NAMALWA (cell line): ENCODE measurements at places on chromosomes 12 and 14.

GRCh38 chr14:99194136-99194535, 77.9 kb downstream of the BCL11B start:
- no peak for DNase-seq

GRCh38 chr14:68397371-68397811, 395.5 kb downstream of the ZFP36L1 start:
- no peak for DNase-seq

DNA sequence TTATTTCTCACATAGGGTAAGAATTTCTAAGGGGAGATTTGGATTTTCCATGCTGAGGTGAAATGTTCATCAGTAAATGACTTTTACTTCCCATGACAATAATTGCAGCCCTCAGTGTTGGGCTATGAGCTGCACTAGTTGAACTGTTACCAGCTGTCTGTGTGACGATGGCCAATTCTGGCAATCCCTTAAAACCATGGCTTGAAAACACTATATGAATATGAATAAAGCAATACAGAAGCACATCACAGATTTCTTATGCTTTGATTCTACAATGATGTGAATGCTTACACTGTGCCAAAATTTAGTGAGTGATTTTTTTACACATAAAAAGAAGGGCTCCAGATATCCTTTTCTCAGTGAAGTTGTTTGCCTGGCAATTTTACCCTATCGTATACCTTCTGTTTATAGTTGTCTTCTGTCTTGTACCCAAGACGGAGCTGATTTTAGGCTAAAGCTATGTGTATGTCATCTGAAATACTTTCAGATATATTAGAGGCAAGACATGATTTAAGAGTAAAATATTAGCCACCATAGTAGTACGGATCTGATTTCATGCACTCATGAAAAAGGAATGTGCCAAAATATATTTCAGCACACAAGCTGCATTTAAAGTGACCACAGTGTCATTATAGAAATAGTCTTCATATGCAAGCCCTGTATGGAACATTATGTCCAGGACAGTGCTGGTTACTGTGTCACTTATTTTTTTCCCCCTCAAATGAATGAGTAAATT, 52.0 kb downstream of the SLC38A4 start:
- DNase-seq, result no peak

DNA sequence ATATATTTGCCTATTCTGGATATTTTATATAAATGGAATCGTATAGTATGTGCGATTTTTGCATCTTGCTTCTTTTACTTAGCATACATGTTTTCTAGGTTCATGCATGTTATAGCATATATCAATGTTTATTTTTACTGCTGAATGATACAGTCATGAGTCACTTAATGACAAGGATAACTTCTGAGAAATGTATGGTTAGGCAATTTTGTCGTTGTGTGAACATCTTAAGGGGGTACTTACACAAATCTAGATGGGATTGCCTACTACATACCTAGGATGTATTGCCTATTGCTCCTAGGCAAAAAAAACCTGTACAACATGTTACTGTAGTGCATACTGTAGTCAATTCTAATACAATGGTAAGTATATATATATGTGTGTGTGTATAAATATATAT, 8.8 kb downstream of the USP15 start:
- DNase-seq, result no peak

DNA sequence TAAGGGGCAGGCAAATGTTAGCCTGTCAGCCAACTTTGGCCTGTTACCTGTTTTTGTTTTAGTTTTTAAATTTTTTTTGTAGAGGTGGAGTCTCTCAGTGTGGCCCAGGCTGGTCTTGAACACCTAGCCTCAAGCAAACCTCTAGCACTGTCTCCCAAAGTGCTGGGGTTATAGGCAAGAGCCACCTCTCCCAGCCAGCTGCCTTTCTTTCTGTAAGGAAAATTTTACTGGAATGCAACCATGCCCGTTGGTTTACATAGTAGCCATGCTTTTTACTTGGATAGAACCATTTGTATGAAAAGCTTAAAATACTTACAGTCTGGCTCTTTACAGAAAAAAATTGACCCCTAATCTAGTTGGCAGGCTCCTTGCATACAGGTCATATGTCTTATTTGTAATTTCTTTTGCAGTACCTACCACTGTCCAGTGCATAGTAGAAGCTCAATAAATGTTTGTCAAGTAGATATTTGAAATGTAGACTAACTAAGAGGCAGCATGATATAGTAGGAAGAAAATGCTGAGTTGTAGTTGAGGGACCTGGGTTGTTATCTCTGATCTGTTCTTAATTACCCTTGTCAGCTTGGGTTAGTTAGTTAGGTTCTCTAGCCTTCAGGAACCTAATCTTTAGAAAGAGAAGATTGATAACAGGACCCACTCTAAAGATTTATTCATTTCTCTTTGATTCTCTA, 4.7 kb downstream of the MDM2 start:
- DNase-seq, result no peak

GRCh38 chr14:99515301-99516155, 34.3 kb downstream of the CCNK start:
- no peak for DNase-seq

DNA sequence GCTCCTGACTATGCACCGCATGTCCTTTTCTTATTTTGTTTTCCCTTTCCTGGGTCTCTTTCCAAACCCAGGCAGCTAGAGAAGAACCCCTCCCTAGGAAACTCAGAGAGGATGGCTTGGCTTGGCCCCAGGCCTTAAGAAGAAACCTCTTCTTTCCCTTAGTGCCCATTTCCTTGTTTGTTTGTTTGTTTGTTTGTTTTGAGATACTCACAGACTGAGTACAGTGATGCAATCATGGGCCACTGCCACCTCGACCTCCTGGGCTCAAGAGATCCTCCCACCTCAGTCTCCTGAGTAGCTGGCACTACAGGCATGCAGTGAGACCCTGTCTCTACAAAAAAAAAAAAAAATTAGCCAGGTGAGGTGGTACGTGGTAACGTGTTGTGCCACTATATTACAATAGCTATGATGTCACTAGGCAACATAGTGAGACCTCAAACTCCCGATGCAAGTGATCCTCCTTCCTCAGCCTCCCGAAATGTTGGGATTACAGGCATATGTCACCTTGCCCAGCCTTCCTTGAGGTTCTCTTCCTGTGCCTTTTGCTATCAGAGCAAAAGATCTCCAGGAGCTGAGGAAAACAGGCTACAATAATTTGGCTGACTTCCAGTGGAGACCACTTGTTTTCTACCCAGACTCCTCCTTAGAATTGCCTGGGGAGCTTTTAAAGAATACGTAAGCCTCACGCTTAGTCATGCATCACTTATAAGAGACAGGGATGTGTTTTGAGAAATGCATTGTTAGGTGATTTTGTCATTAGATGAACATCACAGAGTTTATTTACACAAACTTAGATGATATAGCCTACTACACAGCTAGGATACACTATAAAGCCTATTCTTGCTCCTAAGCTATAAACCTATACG, 34.5 kb upstream of the LGALS3 start:
- no peak for DNase-seq

GRCh38 chr12:51814311-51815088, 34.0 kb downstream of the FIGNL2 start:
- no peak for DNase-seq

DNA sequence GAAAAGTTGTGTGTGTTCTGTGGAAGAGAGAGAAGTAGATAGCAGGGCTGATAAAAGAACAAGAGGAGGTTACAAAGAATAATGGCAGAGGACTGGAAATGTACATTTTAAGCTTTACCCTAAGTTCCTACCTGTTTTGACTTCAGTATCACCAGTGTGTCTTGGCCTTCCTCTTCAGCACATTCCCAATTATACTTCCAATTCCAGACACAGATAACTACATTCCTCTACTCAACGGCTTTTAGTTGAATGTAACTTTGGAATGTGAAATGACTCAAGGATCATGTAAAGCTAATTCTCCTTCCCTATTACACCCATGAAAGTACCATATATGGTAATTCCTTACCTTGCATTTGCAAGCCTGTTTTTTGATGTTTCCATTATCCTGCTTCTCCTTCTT, 5.0 kb downstream of the MGST1 start:
- no peak for DNase-seq

DNA sequence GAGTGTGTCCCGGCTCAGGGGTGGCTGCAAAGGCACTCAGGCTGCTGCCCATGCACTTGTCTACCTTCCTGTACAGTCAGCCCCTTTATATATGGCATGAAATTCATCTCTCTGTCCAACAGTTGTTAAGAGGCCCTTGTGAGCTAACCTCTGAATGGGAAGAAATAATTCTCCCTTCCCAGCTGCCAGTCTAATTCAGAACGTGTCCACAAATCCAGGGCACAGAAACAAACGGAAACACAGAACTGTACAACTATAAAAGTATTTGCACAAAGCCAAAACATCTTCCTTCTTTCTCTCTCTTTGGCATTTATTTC, 849 bp downstream of the KRT5 start:
- no peak for DNase-seq

- DNase-seq, result no peak
Observed at GRCh38 chr12:92757597-92758121, 54.9 kb downstream of the PLEKHG7 start.

DNA sequence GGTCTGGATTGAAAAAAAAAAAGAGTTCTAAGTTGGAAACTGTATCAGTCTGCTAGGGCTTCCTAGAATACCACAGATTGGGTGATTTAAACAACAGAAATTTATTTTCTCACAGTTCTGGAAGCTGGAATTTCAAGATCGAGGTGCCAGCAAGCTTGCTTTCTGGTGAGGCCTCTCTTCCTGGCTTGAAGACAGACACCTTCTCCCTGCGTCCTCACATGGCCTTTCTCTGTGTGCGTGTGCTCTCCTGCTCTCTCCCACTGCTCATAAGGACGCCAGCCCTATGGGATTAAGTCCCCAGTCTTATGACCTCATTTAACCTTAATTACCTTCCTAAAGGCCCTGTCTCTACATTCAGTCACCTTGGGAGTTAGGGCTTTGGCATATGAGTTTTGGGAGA, 215.5 kb downstream of the PIK3C2G start:
- DNase-seq, result no peak

GRCh38 chr12:85076688-85077430, 40.7 kb downstream of the LRRIQ1 start:
- DNase-seq, result peak; percentile 63

GRCh38 chr12:77943466-77943865, 112.8 kb downstream of the NAV3 start:
- no peak for DNase-seq

GRCh38 chr12:82883394-82884355, 197.0 kb downstream of the TMTC2 start:
- no peak for DNase-seq

DNA sequence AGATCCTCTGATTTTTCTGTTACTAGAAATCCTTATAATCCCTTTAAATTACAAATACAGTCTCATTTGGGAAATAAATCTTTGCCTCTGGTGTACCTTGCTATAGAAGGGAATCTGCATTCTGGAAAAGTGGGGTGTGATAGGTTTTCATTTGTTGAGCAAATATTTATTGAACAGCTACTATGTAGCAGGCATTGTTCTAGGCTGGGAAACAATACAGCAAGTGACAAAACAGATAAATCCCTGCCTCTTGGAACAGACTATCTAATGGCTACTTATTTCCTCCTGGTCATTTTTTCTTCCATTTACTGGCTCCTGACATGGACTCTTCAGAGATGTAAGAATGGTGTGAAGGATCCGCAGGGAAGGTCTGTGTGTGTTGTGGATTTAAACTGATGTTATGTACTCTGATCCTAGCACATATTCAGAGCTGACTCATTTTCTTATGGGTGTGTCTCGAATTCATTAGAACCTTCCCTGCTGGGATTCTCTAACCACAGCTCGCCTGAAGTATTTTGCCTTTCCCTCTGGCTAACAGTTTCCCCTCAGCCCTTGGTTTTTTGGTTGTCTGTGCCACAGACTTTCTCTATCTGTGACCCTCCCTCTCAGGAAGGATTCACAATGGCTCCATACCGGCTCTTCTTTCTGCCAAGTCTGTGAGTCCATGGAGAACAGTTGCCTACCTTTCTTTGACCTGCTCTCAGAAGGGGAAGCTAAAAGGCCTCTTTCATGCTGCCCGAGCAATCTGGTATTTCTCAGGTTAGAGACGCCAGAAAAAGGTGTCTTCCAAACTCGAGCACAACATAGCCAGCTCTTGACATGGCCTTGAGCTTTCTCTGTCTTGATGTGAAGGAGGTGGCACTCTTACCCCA, 53.7 kb downstream of the TMTC2 start:
- no peak for DNase-seq

- DNase-seq, result no peak
Observed at GRCh38 chr12:21643758-21644157, 13.9 kb downstream of the LDHB start.

GRCh38 chr12:116404247-116404646, 126.8 kb upstream of the MED13L start:
- no peak for DNase-seq

- DNase-seq, result no peak
Observed at GRCh38 chr14:36662543-36663403, 1.1 kb downstream of the PAX9 start.

DNA sequence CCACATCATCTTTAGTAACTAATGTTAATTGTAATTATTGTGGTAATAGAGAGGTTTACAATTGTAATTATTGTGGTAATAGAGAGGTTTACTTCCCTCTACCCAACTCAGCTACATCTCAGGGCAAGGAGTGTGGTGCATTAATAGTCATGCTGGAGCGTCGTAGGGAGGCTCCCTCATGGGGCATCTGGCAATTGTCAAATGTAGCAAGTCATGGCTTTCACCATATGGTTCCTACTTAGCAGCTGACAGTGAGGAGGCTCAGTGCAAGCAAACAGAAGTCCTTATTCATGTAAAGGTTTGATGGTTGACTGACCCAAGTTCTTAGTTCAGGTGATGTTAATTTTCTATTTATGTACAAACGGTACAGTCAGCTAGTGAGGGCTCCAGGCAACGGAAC, 1012.0 kb downstream of the FLRT2 start:
- DNase-seq, result no peak

GRCh38 chr14:58944343-58944967, 244.0 kb upstream of the DAAM1 start:
- DNase-seq, result no peak

DNA sequence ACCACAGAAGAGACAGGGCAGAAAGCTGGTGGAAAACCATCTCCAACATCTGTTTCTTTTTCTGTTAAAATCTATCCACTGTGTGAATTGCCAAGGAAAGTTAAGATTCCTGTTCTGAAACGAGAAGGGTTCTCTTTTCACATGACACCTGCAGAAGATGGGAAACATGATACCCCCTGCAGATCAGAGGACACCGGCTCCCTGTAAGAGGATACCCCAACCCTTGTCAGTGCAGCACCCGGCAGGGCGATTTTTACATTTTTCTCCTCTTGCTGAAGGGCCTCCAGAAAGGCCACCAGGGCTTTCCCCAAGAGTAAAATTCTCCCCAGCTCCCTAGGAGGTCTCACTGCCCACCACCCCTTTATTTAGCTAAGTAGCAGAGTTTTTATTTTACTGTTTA, 48.2 kb downstream of the DPF3 start:
- no peak for DNase-seq

- DNase-seq, result no peak
Observed at GRCh38 chr14:66425402-66425801, 60.8 kb upstream of the CCDC196 start.

- DNase-seq, result peak; percentile 58
Observed at GRCh38 chr12:70317781-70318180, 48.3 kb upstream of the KCNMB4 start.

- no peak for DNase-seq
Observed at GRCh38 chr12:49808686-49809380, 19.4 kb downstream of the NCKAP5L start.
